ENCODE measurements at places on chromosomes 5 and 9.

DNA sequence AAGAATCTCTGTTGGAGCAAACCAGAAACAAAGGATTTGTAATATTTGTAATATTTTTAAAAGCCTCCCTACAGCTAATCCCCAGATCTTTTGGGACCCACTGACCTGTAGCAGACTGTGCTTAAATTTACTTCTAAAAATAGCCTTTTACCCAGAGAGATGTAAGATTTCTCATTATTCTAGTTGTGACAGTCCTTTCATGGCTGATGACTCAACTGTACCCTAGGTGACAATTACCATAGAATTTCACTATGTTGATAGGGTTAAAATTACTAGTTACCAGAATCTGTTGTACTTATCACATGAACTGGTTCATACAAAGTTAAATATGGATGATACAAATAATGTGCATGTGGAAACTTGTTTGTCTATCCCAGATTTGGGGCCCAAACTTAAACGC lies 543.9 kb upstream of the SEMA6A start:
- no peak for DNase-seq

DNA sequence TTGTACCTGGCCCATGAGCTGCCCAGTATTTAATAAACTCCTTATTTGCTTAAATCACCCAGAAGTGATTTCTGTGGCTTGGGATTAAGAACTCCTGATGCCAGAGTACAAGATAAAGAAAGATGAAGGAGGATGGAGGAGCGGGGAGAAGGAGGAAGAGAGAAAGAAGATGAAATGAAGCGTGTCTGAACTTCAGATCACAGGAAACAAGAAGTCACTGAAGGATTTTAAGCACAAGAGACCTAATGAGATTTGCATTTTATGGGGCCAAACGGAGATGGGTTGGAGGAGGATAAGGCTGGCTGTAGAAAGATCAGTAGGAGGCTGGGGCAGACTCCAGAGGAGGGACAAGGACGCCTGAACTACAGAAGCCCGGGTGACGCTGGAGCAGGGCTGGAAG lies 3.1 kb downstream of the EIF4E1B start:
- no peak for DNase-seq

DNA sequence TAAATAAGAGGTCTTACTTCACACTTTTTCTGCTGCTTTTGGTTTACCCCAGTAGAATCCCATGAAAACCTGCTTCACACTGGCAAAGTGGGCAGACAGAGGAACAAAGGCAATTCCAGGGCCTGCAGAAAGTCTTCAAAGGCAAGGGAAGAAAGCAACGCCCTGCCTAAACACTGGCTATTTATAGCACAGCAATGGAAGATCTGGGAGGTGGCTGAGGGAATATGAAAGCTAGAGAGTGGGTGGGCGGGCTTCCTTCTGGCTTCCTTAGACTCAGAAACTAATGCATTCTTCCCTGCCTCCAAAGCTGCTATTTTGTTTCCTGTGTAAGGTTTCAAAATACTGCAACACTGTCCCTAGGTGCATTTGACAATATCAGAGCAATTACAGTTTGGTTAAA lies 46.8 kb downstream of the ELAVL2 start:
- DNase-seq, result no peak

DNA sequence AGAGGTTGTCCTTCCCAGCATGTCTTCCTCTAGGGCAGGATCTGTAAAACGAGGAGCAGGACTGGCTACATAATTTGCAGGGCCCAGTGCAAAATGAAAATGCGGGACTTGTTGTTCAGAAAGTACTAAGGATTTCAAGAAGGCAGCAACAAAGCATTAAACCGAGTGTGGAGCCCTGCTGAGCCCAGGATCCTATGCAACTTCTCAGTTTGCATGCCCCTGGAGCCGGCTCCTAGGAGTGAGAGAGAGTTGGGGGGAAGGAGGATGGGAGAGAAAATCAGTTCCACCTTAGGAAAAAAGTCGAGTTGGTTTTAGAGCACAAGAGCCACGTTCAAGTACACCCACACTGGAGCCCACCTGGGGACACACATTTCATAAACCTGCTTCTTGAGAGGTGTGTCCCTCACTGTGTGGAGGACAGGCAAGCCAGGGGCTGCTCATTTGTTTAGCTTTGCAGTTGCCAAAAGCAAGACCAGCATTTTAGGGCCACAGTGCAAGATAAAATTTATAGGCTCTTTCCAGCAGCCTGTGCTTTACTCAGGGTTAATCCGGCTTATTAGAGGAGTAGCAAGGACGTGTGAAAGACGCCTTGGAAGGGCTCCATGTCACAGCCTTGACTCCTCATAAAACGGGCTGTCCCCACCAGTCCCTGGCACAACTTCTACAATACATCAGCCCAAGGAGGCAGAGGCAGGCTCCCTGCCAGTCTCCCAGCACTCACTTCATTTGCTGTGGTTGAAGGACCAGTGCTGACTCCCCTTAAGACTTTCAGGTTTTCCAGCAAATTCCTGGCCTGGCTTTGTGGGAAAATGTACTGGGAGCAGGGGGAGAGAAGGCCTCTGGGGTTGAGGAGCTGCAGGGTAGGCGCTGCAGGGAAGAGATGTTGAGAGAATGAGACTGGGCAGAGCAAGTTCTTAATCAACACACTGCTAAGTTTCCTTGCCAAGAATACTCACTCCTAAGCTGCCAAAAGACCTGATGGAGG lies 159.7 kb upstream of the SEMA6A start:
- no peak for DNase-seq

DNA sequence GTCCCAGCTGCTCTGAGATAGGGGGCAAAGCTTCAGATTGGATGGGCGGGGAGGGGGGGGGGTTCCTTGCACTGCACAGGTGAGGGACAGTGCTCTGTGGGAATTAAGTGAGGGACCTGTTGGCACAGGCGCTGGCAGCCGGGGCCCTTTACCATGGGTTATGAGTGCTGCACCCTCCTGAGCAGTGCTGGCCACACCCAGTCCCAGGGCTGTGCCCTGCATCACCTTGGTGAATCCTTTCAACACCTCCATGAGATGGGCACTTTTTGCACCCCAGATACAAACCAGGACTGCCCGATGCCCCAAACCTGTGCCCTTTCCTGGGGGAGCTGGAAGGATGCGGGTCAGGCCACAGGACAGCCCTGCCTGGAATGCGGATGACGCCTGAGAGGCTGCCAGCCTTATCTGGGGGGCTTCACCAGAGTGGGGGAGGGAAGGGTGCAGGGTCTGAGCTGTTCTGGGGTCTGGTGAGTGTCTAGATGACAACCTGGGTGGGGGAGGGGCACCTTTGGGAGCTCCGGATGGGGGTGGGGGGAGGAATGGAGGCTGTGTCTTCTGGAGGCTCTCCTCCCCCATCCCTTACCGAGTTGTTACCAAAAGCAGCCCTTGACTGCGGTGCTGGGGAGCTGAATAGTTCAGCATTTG lies 5.2 kb downstream of the CRB2 start:
- no peak for DNase-seq

DNA sequence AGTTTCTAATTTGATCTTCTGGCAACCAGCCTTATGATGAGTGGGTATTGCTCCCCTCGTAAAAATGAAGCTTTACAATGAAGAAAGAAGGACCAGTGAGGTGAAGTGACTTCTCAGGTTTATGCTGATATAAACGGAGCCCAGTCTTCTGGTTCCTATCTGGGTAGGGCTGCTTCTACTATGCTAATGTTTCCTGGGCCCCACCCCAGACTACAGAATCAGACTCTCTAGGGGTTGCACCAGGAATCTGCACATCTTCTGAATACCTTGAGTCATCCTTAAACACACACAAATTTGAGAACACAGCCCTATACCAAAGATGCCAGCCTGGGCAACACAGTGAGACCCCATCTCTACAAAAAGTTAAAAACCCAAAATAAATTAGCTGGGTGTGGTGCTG lies 16.2 kb downstream of the BTF3 start:
- no peak for DNase-seq

DNA sequence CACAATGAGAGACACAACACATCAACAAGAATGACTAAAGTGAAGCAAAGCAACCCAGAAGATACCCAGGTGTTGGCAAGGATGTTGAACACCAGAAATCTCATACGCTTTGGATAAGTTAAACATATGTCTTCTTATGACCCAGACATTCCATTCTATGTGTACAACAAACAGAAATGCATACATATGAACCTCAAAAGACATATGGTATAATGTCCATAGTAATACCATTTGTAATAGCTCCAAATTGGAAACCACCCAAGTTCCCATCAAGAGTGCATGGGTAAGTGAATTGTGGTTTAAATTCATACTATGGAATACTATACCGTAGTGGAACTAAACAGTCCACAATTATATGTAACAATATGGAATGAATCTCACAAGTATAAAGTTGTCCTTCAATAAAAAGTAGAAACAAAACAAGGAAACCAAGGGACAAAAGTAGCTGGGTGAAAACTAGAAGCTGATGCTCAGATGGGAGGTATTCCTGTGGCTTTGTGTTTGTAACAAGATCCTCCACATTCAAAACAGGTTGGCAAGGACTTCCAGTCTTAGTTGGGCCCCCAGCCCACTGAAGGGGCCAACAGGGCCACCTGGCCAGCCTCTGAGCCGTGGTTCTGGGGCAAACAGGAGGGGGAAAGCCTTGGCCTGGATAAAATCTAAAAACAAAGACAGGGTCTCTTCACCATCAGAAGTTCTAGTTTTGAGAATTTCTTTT lies 171.8 kb upstream of the PITX1 start:
- DNase-seq, result no peak

- no peak for DNase-seq
These were observed 128.1 kb upstream of the LHFPL2 start for GRCh38 chr5:78776637-78777036.

- DNase-seq, result no peak
These were observed 3.7 kb downstream of the HABP4 start for GRCh38 chr9:96453625-96454024.

DNA sequence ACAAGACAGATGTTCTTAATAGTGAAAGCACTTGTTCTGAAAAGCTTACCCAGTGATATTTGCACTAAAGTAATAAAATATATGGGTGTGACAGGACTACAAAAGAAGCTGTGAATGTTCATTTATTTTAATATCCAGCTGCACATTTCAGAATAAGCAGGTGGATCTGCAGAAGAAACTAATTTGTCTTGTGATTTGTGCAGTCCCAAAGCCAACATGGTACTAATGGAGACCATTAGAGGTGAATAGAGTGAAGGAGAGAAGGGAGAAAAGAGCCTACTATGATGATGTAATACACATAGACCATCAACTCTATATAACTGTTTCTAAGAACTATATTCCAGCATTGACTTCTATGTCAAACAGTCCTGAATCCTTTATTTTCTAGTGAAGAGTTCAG lies 362.8 kb downstream of the ISL1 start:
- no peak for DNase-seq

DNA sequence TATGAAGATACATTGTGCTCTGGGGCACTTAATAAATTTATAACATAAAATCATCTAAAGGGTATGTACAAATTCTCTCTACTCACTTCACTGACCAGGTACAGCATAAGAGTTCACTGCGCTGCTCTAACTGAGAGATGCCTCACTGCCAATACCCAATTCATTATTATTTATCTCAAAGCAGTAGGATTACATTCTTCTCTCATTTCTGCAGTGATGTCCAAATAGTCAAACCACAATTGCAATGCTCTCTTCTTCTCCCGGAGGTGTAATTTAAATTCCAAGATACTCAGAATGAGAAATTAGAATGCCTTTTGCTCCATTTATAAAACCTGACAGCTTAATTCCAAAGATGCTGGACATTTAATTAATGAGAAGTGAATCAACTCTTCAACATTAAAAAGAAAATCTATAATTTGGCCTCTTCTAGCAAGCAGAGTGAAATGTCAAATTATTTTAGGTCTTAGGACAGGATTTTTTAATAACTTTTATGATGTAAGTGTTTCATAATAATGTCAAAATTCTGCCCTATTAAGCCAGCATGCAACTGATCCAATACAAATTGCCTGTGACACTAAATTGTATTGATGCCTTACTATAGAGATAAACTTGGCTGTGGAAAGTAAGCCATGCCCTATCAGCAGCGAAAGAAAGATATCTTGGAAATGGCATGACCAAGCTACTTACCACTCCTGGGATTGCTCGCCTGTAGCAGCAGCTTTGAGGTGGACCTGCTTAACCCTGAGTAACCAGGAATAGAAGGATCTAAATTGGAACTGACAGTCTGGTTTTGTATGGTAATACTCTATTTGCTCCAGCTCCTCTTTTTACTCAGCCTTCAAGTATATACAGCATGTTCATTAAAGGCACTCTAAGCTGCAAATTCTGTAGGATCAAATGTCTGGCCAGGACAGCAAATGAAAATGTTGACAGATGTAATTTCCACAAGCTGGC lies 374.2 kb upstream of the TYRP1 start:
- DNase-seq, result no peak

- DNase-seq, result peak; percentile 0
These were observed 53.9 kb downstream of the AHRR start for GRCh38 chr5:375336-375920.

DNA sequence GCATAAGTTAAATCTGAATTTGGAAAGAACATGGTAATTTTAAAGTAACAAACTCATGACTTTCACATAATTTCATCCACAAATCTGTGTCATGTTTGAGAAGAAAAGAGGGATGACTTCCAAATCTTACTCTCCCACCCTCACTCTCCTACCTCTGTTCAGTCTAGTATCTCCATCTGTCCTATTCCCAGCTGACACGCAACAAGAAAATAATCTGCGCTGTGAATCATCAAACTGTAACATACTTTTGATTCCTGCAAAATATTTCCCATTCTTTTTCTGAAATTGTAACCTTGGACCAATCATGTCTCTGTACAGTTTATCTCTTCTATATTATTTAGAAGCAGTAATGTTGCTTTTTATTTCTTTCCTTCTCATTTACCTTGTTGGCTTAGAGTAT lies 91.4 kb downstream of the SLC12A2 start:
- no peak for DNase-seq

DNA sequence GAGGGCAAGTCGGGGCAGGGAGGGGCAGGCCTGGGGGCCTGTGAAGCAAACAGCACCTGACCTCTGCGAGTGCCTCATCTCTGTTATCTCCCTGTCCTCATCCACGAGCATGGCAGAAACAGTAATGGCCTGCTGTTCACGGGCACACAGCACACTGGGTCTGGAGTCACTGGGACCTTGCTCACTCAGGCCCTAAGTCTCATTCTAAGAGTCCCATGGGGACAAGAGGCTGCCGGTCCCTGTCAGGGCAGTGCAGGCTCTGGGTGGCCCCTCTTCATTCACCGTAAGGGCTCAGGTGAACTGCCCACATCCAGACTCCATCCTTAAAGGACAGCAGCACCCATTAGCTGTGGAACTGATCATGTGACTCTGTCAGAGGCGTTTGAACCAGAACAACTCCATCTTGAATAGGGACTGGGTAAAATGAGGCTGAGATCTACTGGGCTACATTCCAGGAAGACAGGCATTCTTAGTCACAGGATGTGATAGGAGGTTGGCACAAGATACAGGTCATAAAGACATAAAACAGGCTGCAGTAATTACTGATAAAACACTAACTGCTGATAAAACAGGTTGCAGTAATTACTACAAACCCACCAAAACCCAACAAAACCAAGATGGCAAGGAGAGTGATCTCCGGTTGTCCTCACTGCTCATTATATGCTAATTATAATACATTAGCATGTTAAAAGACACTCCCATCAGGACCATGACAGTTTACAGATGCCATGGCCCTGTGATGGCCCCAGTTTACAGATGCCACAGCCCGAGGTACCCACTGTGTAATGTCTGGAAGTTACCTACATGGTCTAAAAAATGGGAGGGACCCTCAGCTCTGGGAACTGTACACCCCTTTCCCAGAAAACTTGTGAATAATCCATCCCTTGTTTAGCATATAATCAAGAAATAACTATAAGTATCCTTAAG lies 28.7 kb downstream of the BICD2 start:
- no peak for DNase-seq

GRCh38 chr9:135454737-135455136 lies 24.8 kb upstream of the PPP1R26 start:
- no peak for DNase-seq

GRCh38 chr5:1291611-1292080 lies 3.2 kb downstream of the TERT start:
- DNase-seq, result no peak
